ENCODE measurements at places on chromosomes 11 and 22. TPM values are rescaled to one million over a fixed set of nuclear protein-coding genes. Genes with fewer than 3 reads are reported as not detected.
A peak's percentile ranks its signal among the peaks of the same experiment; 100 is the strongest.

GRCh38 chr11:134533511-134533910 is 121.5 kb upstream of the B3GAT1 start:
- no peak for DNase-seq

DNA sequence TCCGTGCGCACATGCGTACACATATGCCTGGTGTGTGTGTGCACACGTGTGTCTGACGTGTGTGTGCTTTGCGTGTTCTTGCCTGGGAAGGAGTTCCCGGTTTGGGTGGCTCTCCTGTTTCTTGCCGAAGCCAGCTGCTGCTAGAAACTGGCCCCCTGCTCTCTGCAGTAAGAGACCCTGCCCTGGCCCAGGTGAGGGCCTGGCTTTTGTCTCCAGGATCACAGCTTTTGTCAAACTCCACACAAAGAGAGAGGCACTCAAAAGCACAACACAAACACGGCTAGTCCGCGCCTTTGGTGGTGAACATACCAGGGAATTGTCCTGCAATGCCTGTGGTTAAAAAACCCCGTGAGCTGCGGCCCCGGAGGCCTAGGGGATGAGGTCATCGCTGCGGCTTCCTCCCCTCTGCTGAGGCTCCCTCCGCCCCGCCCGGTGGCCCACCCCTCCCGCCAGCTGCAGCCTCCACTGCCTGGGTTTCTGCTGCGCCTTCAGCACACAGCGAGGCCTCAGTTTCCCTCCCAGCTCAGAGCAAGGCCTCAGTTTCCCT is 88.9 kb downstream of the KCNQ1 start:
- peak; percentile 91 for DNase-seq

DNA sequence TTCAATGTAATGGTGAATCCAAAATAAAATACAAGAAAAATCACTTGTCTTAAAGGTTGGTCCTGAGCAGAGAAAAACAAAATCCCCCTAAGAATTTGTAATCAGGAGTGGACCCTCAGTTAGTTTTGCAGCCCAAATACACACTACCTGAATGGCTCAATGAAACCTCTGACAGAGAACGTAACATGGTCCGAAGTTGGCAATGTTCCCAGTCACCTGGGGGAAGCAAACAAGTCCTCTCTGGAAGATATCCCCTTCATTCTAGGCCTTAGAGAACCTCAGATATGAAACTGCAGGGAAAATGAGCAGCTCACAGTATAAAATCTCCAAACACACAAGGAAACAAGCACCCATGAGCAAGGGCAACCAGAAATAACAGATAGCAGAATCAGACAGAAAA is 58.2 kb downstream of the MORC2 start:
- DNase-seq = no peak

- DNase-seq = no peak
Measured at GRCh38 chr11:70854201-70854600, 398.2 kb downstream of the SHANK2 start.

DNA sequence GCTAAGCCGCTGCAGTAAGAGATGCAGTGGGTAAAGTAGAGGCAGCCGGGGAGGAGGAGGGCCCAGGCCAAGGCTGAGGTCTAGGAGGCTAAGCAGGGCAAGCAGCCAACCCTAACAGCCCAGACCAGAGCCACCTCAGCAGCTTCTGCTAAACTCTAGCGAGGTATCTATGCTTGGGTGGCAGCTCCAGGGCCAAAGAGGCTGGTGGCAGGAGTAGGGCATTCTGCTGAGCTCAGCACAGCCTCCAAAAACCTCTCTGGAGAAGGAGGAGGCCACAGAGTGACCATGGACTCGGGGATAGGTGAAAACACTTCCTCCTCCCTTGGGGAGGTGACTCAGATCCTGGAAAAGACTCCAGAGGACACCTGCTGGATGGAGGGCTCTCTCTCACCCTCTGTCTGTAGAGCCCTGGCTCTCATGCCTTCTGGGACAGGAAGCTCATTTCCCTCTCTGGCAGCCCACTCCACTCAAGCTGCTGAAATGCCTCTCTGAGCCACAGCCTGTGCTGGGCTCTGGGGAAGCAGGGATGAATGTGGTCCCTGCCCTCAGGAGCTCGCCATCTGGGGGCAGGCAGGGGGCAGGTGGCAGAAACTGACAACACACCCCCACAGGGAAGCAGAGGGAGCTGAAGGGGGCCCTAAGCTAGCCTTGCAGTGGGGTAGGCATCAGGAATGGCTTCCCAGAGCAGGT is 16.5 kb upstream of the TPBGL start:
- DNase-seq = no peak

GRCh38 chr11:7486098-7486780 is 933 bp downstream of the OLFML1 start:
- DNase-seq = no peak

DNA sequence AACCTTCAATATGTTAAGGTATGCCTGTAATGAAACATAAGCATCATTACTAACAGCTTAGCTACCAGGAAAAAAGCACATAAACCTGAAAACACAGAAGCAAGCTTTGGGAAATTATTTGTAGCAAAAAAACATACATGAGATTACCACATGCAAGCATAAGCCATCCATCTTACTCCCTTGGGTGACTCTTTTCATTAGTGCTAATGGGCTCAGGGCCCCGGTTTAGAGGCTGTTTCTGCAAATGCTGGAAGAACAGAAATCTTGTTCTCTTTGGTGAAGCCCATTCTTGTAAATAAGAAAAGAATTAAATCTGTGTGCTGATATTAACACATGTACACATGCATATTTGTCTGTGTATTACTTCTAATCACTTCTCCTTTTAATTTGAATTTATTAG is 314.3 kb downstream of the TTC28 start:
- DNase-seq = no peak

DNA sequence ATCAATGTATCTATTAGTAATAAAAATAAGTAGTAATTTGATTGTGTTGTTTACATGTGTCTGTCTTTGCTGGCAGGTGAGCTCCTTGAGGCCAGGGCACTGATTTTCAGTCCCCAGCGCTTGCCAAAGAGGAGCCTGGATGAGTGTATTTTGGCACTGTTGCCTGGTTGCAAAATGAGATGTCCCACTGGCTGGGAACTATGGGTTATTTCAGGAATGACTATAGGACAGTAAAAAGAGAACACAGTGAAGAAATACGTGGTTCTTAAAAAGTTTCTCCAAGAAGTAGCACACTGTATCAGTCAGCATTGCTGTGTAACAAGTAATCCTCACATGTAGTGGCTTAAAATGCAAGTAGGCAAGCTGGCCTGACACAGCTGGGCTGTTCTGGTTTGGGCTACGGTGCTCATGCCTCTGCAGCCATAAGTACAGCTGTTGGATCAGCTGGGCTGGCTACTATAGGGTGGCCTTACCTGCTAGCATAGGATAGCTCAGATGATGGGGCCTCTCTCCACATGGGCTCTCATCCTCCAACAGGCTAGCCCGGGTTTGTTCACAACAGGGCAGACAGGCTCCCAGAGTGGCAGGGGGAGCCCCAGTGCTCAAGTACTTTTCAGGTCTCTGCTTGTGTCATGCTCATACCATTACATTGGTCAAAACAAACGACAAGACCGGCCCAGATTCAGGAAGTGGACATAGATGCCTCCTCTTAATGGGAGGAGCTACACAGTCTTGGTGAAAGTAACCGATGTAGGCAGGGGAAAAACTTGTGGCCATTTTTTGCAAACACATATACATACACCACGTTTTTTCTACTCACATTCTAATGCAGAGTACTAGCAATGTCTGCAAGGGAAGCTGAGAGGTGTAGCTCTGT is 399.1 kb downstream of the LARGE1 start:
- no peak for DNase-seq

GRCh38 chr22:37627121-37627520 is 12.3 kb upstream of the SH3BP1 start:
- no peak for DNase-seq

- DNase-seq = no peak
Measured at GRCh38 chr22:19615001-19615461, 90.8 kb upstream of the CLDN5 start.

DNA sequence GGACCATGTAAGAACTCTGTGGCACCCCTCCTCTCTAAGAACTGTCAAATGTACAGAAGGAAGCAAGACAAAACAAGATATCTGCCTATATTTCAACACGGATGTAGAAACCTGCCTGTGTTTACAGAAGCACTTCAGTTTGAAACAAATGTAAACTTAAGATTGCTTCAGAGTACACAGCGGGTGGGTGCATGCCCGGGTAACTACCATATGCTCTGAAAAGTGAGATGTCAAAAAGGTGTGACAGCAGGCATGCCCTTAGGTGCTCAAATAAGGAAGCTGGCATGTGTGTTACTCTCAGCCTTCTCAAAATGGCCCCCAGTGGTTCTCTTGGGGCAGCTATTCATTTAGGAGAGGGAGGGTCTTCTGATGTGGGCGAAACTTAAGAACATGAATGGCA is 5.2 kb downstream of the ACP2 start:
- DNase-seq = no peak

SLC5A4 gene
- not detected for polyA plus RNA-seq

NPTXR gene
- polyA plus RNA-seq = not detected

DKK3 gene
- not detected for polyA plus RNA-seq

CARS1 gene
- 35.7 TPM for polyA plus RNA-seq

Measured in CD14-positive monocyte (primary cell).